CD4-positive, CD25-positive, alpha-beta regulatory T cell (primary cell): ENCODE measurements at places on chromosomes 12 and 14. TPM values are rescaled to one million over a fixed set of nuclear protein-coding genes. Genes with fewer than 3 reads are reported as not detected.

DNA sequence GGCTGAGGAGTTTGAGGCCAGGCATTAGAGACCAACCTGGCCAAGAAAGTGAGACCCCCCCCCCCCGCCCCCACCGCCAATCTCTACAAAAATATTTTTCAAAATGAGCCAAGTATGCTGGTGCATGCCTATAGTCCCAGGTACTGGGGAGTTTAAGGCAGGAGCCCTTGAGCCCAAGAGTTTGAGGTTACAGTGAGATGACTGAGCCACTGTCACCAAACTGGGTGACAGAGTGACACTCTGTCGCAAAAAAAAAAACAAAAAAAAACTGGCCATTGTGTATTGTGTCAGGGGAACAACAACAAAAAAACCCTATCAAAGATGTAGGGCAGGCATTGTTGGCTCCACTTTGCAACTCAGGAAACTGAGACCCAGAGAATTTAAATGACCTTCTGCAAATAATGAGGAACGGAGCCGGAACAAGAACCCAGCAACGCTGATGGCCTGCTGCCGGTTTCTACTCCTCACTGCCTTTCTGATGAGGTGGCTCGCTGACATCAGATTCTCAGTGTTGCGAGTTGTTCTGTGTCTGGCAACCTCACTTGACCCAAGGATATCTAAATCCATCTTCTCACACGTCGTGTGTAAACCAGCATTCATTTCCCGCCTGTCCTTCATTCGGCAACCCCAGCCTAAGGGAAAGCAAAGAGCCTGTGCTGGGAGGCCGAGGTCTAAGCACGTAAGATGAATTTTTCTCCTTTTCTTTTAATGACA lies 195.2 kb upstream of the CRY1 start:
- DNase-seq, result no peak

Gene SLC24A4
- total RNA-seq, result not detected

Gene TRPV4
- not detected for total RNA-seq

DNA sequence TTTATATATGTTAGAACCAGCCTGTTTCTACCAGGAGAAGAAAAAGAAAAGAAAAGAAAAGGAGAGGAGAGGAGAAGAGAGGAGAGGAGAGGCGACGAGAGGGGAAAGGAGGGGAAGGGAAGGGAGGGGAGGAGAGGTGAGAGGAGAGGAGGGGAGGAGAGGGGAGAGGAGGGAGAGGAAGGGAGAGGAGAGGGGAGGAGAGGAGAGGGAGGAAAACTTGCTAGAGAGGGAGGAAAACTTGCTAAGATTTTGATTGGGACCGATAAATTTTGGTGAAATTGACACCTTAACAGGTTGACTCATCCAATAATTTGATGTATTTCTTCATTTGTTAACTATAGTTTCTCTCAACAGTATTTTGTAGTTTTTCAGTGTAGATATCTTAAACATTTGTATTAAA lies 164.0 kb upstream of the SYT1 start:
- no peak for DNase-seq

DNA sequence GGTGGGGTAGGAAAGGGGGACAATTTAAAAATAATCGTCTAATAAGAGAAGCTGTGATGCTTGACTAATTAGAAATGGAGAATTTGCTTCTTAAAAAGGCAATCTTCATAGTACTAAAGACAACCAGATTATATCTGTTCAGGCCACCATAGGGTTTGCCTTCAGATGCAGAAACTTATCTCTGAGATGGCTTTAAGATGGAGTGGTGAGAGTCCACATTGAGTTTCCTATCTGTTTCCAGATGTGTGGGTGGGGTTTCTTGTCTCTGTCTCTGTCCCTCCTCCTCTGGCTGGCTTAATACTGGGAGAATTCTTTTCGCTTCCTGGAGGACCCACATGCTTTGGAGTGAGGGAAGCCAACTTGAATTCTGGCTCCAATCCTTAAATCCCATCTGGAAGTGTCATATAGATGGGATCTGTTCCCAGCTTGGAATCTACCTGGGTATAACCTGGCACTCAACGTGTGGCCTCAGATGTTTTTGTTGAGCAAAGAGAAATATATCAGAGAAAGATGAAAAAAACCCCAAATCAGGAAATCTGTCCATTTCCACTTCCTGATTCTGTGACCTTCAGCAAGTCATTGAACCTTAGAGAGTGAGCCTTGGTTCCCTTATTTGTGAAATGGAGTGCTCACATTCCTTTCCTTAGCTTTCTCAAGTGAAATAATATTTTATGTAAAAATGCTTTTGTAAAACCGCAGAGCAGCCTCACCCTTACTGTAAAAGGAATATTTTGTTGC lies 66.4 kb downstream of the CHST11 start:
- no peak for DNase-seq

Gene MIA2
- 24.5 TPM for total RNA-seq

DNA sequence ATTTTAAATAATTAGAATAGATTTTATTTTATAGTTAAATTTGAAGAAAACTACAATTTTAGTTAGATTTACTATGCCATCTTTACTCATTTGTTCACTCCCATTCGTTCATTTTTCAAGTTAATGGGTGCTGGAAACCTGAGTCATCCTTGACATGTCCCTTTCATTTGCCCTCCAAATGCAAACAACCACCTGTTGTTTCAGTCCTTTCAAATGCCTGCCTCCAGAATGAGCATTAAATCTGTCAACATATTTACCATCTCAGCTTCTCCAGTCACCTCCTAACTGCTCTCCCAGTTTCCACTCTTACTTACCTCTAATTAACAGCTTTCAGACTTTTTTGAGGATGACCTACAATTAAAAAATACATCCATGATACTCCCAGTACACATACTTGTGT lies 375.5 kb downstream of the RAD51B start:
- no peak for DNase-seq

Gene ADCY6
- 0.12 TPM for total RNA-seq

GRCh38 chr12:95736631-95737030 lies 53.9 kb downstream of the NTN4 start:
- no peak for DNase-seq

Gene KRT79
- total RNA-seq, result not detected

- no peak for DNase-seq
These were observed 26.5 kb downstream of the BMP4 start for GRCh38 chr14:53929871-53930715.

- DNase-seq, result no peak
These were observed 96.8 kb downstream of the EXOC5 start for GRCh38 chr14:57171903-57172302.

DNA sequence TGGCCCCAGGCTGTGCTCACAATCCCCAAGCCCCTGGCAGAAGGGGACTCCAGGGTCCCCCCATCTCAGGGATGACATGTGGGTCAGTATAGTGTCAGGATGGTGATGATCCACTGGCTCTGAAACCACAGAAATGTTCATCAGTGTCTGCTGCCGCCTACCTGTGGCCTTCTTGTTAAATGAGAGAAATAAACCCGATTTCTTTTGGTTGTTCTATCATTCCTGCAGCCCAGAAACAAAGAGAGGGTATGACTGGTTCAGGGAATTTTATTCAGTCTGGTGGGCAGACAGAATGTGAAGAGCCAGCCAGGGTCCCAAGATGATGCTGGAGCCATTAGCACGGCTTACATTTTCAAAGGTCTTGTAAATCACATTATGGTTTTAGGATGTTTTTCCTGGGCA lies 86.6 kb downstream of the CRADD start:
- no peak for DNase-seq

- DNase-seq, result no peak
These were observed 305.6 kb upstream of the DIO3 start for GRCh38 chr14:101255765-101256125.

Gene JPH4
- not detected for total RNA-seq

DNA sequence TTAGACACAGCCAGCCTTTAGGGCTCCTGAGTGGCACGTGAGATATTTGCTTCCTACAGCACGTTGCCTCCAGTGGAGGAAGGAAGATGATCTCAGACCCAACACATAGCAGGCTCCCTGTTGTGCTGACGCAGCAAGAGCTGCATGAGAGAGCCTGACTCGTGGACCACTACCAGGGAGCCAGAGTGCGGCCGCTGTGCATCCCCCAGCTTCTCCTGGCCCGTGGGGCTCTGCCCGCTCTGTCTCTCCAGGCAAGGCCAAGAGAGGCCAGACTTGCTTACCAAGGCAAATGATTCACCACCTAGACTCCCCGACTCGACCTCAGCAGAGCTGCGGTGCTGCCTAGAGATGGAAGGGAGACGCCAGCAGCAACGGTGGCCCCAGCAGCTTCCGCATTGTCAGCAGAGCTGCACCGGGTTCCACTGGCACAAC lies 37.5 kb downstream of the MAP3K9 start:
- no peak for DNase-seq

DNA sequence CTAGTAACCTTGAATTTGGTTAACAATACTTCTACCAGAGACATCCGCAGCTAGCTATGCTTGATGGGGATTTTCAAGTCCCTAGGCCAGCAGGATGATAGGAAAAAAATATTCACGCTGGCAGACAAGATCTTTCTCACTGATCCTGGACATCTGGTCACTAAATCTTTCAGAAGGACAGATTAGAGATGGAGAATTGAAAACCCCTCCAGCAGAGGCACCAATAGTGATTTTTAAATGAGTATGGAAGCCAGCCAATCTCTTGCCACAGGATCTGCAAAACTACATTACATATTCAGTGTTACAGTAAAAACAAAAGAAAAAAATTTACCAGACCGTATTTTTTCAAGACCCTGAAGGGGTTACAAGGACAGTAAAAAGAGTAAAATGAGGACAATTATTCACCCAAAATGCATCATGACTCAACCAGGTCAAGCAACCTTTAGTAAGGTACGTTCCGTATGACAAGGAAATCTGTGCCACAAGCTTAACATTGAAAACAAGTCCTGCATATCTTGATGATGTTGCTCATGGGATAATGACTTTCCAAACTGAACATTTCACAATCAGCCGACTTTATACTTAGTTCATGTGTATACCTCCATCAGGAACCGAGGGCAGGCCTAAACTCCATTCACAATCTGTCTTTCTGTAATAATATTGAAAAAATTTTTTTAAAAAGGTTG lies 239.5 kb downstream of the GXYLT1 start:
- no peak for DNase-seq

Gene NTN4
- total RNA-seq, result not detected

GRCh38 chr14:56805992-56806727 lies 4.1 kb downstream of the OTX2 start:
- DNase-seq, result no peak

- no peak for DNase-seq
These were observed 177.3 kb upstream of the PLXNC1 start for GRCh38 chr12:93970900-93971688.

GRCh38 chr12:50397117-50397650 lies 775 bp upstream of the FAM186A start:
- no peak for DNase-seq

DNA sequence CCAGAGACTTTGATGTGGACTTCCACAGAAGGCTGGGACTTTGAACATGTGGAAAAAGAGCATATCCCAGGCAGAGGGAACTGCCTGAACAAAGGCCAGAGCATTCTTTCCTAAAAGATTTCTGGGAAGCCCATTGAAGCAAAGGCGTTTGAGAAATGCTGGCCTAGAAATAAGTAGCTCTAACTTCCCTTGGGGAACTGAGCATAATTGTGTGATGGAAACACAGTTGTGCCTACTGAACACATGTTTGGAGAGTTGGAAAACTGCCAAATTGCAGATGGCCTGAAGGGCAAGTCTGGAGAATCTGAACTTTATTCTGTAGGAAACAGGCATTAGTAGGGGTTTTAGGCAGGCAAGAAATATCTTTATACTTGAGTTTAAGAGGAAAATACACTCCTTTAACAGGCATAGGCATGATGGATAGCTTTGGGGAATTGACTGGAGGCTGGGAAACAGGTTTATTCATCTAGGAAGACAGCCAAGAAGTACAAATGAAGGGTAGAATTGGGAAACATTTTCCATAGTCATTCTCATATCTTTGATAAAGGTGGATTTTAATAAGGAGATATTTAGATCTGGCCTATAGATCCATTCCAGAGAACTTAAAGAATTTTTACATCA lies 134.1 kb downstream of the TPH2 start:
- no peak for DNase-seq
